DMS 273 treated with DMSO at 0.1 percent for 48 hours (cell line): ENCODE measurements at places on chromosomes 4 and X.

- no peak for DNase-seq
These were observed 437.7 kb upstream of the FRG1 start for GRCh38 chr4:189502841-189503435.

DNA sequence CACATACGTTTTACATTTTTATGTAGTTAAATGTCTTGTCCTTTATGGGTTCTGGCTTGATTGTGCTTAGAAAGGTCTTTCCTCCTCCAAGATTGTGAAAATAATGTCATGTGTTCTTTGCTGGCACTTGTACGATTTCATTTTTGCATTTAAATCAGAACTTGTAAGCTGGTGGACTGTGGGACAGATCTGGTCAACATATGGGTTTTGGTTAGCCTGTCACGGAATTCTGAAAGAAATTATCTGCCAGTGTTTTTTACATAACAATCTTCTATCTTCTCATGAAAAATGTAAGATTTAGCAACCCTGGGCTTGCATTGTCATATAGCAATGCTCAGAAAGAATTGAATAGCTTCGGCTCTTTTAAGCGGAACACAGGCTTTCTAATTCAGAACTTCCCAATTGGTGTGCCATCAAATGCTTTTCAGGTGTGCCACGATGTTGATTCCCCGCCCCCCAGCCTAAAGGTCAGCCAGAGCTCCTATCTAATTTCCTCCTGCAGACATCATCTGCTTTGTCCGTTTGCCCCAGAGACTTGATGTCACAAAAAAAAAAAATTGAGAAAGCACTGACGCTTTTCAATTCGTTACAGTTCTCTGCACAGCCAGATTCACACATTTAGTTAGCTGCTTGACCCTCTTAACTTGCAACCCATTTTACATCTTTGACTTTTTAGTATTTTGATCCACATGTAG lies 16.2 kb downstream of the AFF1 start:
- DNase-seq, result no peak

GRCh38 chrX:107734646-107735045 lies 40.9 kb downstream of the TSC22D3 start:
- DNase-seq, result no peak

GRCh38 chrX:22467571-22467970 lies 194.9 kb downstream of the CBLL2 start:
- DNase-seq, result no peak

DNA sequence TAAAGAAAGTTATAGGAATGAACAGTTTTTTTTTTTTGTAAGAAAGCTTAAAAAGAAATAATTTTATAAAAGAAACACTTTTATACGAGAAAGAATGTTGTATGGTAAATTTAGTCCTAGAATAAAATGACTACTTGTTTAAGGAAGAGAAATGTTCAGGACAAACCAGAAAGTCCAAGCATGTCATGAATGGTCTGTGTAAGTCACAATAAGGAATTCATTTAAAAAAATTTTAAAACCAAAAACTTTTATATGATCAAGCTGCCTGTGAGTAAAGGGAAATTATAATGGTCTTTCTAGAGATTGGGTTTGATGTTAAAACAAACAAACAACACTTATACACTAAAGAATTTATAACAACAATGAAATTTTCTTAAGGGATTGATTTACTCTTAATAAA lies 858.9 kb upstream of the PCDH7 start:
- no peak for DNase-seq

GRCh38 chrX:11881485-11882170 lies 123.6 kb downstream of the MSL3 start:
- no peak for DNase-seq

DNA sequence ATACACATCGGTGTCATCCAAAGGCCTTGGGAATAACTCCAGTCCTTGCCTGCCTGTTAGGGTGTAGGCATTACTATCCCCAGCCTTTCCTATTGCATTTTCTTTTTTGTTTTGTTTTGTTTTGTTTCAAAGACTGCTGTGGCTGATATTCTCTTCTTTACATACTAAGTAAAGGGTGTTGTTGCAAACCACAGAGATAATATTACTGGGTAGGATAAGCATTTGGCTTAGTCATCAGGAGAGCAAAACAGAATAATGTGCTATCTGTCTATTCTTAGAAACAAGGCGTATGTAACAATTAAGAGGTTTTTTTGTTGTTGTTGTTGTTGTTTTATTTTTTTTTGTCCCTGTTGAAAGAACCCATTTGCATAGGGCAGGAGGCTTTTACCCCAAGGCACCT lies 41.8 kb downstream of the UGT2B28 start:
- no peak for DNase-seq

DNA sequence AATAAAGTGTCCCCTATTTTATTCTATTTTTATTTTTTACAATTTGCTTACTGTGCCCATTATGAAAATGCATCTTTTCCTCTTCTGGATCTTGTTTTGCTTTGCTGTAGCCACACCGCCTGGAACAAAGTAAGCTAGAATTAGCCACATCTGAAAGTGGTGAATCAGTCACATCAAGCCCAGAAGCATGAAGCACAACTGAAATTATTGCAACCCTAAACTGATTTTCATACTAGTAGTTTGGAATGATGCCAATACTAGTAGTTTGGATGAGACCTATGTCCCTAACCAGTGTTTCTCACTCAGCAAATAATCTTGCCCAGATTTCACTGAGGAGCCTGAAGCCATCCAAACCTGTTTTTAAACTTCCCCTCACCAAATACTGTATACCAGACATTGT lies 303.0 kb downstream of the EPHA5 start:
- DNase-seq, result no peak

- no peak for DNase-seq
These were observed 305.5 kb downstream of the FAT4 start for GRCh38 chr4:125620066-125620860.

GRCh38 chrX:148024425-148025148 lies 43.5 kb downstream of the FMR1NB start:
- DNase-seq, result no peak

- DNase-seq, result no peak
These were observed 34.0 kb downstream of the BMP2K start for GRCh38 chr4:78809928-78810835.

GRCh38 chrX:115174548-115174947 lies 14.7 kb upstream of the RBMXL3 start:
- no peak for DNase-seq

DNA sequence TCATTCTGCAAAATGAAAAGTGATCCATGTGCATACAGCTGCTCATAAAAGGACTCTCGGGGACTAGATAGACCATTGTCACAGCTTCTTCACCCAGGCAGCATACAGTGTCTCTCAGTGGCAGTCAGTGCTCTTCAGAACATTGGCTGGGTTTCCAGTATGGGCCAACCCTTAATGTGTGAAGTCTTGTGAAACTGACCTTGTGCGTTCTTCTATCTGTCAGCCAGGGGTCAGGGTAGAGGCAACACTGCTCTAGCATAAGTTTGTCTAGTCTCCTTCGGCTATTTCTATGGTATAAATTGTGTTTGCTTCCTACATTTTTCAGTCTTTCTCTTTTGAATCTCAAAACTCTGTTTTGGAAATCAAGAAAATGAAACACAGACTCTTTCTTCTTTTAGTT lies 37.0 kb upstream of the SMIM31 start:
- no peak for DNase-seq

GRCh38 chrX:105821471-105822121 lies 743 bp upstream of the NRK start:
- DNase-seq, result no peak

DNA sequence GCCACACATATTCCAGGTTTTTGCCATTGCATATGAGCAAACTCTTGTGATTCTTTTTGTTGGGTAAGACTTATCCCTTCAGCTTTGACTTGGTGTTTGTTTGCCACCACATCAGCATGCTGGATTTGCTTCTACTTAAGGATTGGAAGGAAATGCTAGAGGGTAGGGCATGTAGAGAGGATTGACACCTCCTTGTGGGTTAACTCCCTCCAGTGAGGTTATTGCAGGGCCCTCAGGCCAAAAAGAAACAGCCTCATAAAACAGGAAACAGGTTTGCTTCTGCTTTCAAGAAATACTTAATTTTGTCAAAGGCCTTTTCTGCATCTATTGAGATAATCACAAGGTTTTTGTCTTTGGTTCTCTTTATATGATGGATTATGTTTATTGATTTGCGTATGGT lies 15.2 kb upstream of the INPP4B start:
- DNase-seq, result no peak

GRCh38 chrX:151006410-151007109 lies 23.4 kb downstream of the HMGB3 start:
- no peak for DNase-seq

GRCh38 chr4:99991741-99992140 lies 41.7 kb upstream of the H2AZ1 start:
- DNase-seq, result no peak

DNA sequence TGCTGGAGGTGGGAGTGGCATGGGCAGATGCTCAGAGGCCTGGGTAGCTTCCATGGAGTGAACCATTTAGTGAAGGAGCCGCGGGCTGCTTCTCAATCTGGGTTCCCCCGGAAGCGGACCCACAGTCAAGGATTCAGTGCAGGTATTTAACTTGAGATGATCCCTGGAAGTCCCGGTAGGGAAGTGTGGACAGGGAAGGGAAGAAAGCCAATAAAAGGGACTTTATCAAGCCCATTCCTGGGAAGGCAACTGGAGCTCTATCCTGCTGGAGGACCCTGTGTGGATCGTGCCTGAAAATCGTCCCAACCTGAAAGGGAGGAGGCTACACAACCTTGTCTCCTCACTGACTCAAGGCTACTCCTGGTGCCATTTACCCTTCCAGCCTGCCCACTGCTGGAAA lies 76.9 kb downstream of the DHX15 start:
- DNase-seq, result no peak
